Astrocyte (in vitro differentiated cells and primary cell): ENCODE measurements at places on chromosomes 11 and 22. TPM values are rescaled to one million over a fixed set of nuclear protein-coding genes. Genes with fewer than 3 reads are reported as not detected.

DNA sequence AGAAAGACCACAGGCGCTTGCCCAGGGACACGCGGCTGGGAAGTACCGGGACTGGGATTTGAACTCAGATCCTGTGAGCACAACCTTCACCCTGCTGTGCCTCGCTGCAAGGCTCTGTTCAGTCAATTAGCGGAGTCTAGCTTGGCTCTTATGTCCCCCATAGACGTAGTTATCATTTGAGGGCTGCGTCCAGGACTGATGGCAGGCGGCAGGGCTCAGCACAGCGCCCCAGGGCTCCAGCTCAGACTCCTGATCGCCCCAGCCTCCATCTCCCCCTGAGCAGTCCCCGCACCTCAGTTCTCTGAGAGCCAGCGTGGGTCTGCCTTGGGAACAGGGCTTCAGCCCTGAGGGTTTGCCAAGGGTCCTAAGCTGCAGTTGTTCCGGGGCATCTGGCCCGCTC is 19.8 kb downstream of the MRGPRG start:
- no peak for DNase-seq

- DNase-seq: no peak
These were observed 5.7 kb upstream of the SMARCB1 start for GRCh38 chr22:23781065-23781464.

DNA sequence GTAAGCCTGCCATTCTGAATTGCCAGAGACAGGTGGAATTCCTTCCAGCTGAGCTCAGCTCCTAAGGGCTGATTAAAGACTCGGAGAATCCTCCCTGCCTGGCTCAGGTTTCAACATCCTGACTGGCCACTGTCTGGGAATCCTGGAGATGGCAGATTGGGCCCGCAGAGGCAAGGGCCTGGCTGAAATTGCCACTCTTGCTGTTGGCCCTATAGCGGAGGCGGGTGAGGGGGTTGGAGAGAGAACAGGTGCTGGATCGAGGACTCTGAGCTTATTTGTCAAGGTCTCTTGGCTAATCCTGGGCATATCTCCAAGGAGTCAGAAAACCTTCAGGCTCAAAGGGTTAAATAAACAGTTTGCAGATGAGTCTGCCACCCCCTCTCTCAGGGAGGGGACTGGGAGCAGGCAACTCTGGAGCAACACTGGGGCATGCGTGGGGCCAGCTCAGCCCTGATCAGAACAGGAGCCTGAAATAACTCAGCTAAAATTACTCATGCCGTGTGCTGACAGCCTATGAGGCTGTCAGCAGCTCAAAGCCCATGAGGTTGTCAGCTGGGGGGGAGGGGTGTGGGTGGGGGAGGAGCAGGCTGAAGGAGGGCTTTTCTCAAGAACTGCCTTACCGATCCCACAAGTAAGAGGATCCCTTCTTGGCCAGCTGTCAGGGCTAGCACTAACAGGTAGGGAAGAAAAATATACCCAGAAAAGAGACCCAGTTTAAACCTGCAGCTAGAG is 14.7 kb upstream of the MFRP start:
- DNase-seq: peak; percentile 73

- no peak for DNase-seq
These were observed 47.5 kb upstream of the SOX6 start for GRCh38 chr11:16403851-16404250.

- no peak for DNase-seq
These were observed 133.0 kb upstream of the C11orf58 start for GRCh38 chr11:16605389-16605893.

- DNase-seq: no peak
These were observed 4.9 kb downstream of the NOL12 start for GRCh38 chr22:37690901-37691504.

- no peak for DNase-seq
These were observed 319.3 kb downstream of the DCDC1 start for GRCh38 chr11:31050061-31050765.

GRCh38 chr11:72548463-72548862 is 114.1 kb upstream of the CLPB start:
- no peak for DNase-seq

DNA sequence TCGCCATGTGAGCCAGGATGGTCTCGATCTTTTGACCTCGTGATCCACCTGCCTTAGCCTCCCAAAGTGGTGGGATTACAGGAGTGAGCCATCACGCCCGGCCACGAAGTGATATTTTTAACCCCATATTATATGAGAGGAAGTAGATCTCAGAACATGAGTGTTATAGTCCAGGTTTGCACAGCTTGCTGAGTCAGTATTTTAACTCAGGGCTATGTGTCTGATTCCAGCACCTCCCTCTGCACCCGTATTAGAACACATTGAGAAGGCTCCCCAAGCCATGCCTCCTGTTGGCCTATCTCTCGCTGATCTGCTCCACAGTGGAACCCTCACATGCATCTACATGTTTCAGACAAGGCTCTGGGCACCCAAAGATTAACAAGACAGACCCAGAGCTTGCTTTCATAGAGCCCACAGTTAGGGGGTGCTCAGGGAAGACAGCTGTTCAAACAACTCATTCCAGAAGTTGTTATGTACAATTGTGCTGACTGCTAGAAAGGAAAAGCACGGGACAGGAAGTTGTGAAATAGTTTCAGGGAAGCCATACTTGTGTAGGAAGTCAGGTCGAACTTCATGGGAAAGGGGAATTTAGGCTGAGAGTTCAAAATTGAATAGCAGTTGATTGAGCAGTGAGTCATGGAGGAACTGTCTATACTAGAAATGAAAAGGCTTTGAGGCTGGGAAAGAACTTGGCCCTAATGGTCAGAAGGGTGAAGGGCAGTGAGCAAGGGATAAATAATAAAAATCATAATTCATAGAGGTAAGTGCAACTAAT is 49.3 kb upstream of the CLPB start:
- peak; percentile 10 for DNase-seq

- peak; percentile 76 for DNase-seq
These were observed 64.7 kb upstream of the LIN7C start for GRCh38 chr11:27571154-27571810.

DNA sequence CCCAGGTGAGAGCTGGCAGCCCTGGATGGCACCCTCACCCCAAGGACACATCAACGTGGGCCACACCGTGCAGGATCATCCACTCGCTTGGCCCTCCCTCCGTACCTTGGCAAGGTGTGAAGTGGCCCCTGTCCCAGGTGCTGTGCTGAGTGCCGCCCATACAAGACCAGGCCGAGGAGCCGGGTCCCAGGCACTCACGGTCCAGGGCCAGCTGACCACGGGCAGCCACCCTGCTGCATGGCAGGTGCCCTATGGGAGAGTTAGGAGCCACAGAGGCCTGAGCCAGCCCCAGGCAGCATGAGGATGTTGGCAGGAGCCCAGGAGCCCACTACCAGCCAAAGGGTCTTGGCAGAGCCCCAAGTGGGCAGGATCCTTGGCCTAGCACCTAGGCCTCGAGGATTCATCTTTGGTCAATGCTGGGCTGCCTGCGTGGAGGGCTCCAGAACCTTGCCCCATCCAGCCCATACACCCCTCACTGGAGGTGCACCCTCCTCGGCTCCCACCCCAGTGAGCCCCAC is 19.6 kb downstream of the RTN4R start:
- DNase-seq: no peak

- no peak for DNase-seq
These were observed 1.0 kb upstream of the PRDM10 start for GRCh38 chr11:130003717-130004001.

DNA sequence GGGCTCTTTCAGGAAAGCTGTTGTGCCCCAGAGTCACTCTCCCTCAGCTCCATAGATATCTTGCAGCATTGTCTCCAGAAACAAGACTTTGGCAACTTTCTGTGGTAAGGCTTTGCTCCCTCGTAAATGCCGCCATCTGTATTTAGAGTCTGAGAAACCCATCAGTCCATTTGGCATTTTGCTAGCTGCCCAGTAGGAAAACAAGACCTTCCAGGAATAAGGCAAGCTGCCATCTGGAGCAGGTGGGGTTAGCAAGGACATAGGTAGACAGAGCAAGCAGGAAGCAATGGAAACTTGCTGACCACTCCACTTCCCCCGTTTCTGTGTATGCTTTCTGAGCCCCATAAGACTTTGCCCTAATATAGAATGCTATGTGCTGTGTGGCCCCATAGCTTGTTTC is 131.9 kb downstream of the SPATA19 start:
- no peak for DNase-seq

GRCh38 chr11:67572747-67573419 is 10.7 kb upstream of the GSTP1 start:
- peak; percentile 16 for DNase-seq

- no peak for DNase-seq
These were observed 107.8 kb upstream of the MTNR1B start for GRCh38 chr11:92861634-92862033.

Gene DTX4
- 16.1 and 19.5 TPM in 2 replicates for total RNA-seq

Gene FDXACB1
- total RNA-seq: 1.7 and 2.6 TPM in 2 replicates

Gene TAF10
- 111 and 113 TPM in 2 replicates for total RNA-seq

Gene TEX12
- not detected in 2 replicates for total RNA-seq

Gene GGT5
- total RNA-seq: 0.64 and 0.89 TPM in 2 replicates

Gene ESAM
- 9.4 and 22.0 TPM in 2 replicates for total RNA-seq

Gene MMP27
- total RNA-seq: not detected in 2 replicates

Gene TSGA10IP
- not detected in 2 replicates for total RNA-seq

Gene MYOD1
- not detected in 2 replicates for total RNA-seq

Gene GGTLC3
- not detected in 2 replicates for total RNA-seq

Gene GALNT18
- 6.5 and 7.0 TPM in 2 replicates for total RNA-seq
